Karpas-422 (cell line): ENCODE measurements at places on chromosomes 1 and 21.
A peak's percentile ranks its signal among the peaks of the same experiment; 100 is the strongest.

GRCh38 chr1:59078070-59078800 lies 218.7 kb upstream of the FGGY start:
- no peak for DNase-seq

DNA sequence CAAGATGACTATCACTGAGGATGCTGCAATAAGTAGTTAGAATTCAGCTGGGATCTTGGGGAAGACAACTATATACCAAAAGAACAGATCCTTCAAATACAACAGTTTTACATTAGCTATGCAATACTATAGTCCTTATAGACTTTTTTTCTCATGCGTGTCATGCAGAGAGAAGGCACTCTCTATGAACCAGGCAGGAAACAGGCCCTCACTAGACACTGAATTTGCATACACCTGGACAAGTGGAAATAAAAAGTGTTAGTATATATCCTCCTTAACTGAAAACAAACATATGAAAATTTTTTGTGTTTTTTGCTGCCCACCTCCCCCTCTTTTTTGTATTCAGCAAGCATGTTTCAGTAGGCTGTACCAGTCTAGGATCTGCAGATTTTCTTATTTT lies 29.9 kb downstream of the TMCO1 start:
- DNase-seq = peak; percentile 60

DNA sequence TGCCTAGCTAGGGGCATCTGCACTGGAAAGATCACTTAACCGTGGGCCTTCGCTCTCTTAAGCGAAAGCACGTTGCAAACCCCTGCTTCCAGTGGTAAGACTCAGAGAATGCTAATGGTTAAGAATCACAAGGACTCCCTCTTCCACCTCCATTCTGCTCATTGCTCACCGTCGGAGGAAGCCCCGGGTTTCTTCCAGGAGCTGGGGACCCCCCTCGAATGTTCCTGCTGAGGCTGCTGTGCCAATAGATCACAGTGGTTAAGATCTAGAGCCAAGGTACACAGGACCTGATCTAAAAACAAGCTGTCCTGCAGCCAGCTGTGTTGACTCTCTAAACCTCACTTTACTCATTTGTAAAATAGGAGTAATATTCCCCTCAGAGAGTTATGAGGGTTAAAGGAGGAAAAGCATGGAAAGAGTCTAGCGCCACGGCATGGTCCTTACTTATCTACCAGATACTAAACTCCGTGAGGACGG lies 765 bp downstream of the VAMP3 start:
- DNase-seq = no peak

- peak; percentile 75 for DNase-seq
Observed at GRCh38 chr1:40592107-40592803, 60.8 kb downstream of the ZNF684 start.

GRCh38 chr1:173507847-173508209 lies 30.7 kb downstream of the PRDX6 start:
- DNase-seq = no peak
